ENCODE measurements at places on chromosomes 16 and 17. TPM values are rescaled to one million over a fixed set of nuclear protein-coding genes. Genes with fewer than 3 reads are reported as not detected.

SMYD4 gene
- 7.6 TPM for polyA plus RNA-seq

ABCA3 gene
- 15.9 TPM for polyA plus RNA-seq

IL34 gene
- 5.9 TPM for polyA plus RNA-seq

LPO gene
- polyA plus RNA-seq: 0.29 TPM

ABCA9 gene
- 18.9 TPM for polyA plus RNA-seq

SCGB1C2 gene
- polyA plus RNA-seq: not detected

DNA sequence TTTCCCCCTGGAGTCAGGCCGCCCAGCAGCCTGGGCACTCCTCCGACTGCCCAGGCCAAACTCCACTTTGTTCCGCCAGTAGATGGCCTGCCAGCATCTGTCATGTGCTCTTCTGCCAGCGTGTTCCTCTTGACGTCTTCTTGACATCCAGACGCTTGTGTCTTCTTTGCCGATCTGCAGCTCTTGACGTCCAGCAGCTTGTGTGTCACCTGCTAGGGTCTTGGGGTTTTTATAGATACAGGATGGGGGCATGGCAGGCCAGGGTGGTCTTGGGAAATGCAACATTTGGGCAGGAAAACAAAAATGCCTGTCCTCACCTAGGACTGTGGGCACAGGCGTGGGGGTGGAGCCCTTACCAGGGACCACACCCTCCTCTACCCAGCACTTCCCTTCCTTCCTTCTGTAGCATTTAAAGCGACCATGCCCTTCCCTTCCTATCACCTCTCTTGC is 88.7 kb downstream of the BMERB1 start:
- DNase-seq: no peak

GRCh38 chr16:10504404-10504885 is 76.0 kb downstream of the EMP2 start:
- no peak for DNase-seq

- no peak for DNase-seq
Observed at GRCh38 chr16:66475232-66475631, 48.1 kb downstream of the BEAN1 start.

DNA sequence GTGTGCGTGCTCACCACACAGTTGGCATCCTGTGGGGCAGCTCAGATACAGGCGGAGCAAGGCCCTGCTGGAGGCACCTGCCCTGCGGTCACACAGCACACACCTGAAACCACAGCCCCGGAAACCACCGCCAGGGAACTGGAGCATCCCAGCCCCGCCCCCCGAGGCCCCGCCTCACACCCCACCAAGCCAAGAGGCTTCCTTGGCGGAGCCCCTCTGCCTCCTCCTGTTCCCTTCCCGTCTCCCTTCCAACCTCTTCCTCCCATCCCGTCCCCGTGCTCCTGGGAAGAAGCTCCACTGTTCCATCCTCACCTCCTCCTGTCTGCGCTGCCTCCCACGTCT is 205.5 kb downstream of the NTN1 start:
- no peak for DNase-seq

DNA sequence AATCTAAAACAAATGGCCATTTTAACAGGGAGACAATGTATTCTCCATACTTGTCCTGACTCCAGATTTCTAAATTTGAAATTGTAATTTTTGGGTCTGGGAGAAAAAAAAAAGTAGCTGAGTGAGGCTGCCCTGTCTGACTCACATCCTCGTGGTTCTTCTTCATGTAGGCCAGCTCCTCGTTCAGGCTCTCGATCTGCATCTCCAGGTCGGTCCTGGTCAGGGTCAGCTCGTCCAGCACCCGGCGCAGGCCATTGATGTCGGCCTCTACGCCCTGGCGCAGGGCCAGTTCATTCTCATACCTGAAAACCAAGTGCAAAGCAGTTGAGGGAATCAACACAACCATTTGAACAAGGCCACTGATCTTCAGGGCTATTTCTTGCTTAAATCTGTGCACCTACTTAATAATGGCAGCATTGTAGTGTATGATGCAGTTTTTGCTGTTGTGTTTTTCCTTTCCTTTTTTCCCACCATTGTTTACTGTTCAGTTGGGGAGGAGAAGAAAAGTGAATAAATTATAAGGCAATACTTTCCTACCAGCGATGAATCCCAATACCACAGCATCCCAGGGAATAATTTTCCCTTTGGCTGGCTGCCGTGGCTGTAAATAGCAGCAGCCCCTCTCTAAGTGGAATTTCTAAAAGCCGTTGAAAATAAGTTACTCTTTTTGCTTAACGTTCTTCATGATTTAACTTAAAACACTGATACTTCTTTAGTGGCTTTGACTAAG is 2.2 kb downstream of the KRT12 start:
- no peak for DNase-seq

DNA sequence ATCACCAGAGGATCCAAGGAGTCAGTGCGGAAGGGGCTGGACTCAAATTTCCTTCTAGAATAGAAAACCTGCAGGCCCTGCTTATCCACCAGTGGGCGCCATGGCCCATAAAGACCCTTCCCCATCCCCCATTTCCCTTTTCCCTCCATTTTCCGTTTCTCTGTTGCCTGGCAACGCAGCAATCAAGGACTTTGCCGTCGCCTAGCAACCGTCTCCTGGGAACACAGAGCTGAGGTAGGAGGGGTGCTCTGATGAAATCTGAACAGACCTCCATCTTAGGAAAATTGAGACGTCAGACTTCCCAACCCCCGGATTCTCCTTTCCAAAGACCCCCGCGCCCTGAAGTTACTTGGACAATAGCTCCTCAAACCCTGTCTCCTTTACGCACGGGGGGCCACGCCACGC is 5.7 kb downstream of the DLG4 start:
- peak; percentile 89 for DNase-seq

DNA sequence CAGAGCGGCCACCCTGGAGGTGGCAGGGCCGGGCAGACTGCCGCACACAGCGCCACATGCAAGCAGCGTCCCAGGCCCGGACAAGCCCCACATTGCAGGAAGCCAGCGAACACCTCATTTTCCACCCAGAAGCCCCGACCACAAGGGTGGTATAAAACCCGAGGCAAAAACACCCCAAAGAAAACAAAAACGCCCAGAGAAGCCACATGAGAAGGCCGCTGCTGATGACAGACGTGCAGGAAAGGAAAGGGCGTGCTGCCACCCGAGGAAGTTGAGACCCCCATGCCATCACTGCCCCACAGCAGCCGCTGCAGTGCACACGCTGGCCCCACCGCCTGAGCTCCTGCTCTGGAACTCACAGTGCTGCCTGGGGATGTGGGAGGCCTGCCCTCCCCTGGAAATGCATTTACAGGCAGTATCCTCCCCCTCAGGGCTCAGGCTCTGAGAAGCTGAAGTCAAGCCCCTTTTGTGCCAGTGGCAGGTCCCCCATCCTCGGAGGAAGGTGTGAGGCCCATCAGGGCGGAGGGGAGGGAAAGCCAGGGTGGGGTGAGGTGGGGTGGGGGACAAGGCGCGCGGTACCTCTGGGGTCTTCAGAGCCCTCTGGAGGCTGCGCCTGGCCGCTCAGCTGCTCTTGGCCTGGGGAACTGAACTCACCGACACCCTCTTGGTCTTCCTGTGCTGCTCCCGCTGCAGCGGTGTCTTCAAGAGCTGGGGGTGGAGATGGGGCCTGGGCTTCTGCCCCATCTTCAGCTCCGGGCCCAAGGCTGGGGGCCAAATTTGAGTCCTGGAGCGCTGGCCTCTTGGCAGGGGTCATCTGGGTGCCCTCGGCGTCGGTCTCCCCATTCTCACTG is 62.0 kb downstream of the IL21R start:
- no peak for DNase-seq

All from muscle of back (tissue), 13 donors.